ENCODE measurements at places on chromosomes 5 and 9. TPM values are rescaled to one million over a fixed set of nuclear protein-coding genes. Genes with fewer than 3 reads are reported as not detected.

The SLC6A18 gene
- not detected for polyA plus RNA-seq

The ELOVL7 gene
- 3.3 TPM for polyA plus RNA-seq

The SLC25A2 gene
- not detected for polyA plus RNA-seq

The SLC23A1 gene
- not detected for polyA plus RNA-seq

The PCDHA9 gene
- polyA plus RNA-seq: 0.03 TPM

All from urinary bladder (tissue), 4 donors.